MG63 (cell line): ENCODE measurements at places on chromosomes 6 and 20.

DNA sequence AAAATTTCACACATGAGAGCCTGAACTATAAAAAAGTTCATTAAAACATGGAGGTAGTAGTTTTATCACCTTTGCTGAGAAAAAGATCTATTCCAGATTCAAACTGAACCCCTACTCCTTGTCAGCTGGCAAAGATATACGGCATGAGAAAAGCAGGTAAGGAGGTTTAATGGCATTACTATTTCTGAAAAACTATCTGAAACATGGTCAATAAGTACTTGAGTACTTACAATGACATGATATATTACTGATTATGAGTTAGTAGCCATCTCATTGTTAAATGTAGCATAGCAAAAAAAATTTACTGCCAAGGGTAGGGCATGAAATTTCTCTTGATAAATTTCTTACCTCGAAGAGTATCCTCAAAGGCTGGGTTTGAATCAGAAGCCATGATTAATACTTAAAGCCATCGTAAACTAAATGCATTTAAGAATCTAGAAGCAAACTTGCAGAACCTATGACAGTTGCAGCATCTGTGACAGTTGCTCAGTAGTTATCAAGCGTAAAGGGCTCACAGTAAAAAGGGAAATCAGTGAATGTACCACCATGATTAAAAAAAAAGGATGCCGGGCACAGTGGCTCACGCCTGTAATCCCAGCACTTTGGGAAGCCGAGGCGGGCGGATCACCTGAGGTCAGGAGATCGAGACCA is 8.7 kb downstream of the SLC17A5 start:
- no peak for DNase-seq

DNA sequence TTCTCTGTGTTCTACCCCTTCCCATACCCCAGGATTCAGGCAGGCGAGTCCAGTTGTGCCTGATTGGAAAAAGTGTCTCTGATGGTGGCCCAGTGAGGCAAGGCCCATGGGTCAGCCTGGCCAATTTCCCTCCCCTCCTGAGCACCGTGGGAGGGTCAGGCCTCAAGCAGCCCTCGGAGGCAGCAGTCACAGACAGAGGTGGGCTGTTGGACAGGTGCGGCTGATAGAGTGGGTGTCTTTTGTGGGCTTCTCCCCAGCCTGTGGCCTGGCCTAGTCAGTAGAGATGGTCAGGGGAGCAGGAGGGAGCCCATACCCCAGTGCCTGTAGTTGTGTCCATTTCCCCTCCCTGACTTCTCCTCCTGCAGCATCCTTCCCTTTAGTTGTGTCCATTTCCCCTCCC is 8.9 kb downstream of the MYT1 start:
- DNase-seq = no peak

GRCh38 chr6:166308033-166308768 is at the start of gene PRR18:
TSS of gene PRR18 (minus strand) at chr6:166308392. CDS start at chr6:166308142, 250 bp downstream.
- DNase-seq = peak; percentile 21

DNA sequence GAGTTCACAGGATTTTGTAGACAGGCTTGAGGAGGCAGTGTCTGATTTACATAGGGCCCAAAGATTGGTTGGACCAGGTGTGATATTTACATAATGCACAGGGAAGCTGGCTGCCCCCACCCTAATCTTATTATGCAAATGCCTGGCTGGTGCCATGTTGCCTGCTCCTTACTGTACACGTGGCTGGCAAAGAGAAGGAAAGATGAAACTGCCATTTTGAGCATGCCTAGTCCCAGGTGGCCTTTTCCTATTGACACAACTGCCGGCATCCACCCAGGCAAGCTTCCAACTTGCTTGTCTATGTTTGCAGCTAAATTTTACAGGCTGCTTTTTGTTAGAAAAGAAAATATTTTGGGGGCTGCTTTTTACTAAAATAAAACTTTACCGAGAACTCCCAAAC is 174.6 kb downstream of the LMBRD1 start:
- DNase-seq = no peak

DNA sequence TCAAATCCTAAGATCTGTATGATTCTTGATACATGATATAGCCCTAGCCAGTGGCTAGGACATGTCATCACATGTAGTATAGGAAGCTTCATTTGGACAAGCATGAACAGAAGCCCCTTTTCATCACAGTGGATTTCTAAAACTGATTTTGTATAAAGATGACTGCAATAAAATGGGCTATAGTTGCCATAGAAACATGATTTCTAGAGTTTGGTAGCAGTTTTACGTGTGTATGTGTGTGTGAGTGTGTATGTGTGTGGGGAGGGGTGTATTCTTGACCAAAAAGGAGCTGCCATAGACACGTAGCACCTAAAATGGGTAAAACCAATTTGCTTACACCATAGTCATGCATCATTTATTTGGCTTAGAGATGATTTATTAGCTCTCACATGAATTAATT is 200.5 kb upstream of the CNR1 start:
- no peak for DNase-seq

- DNase-seq = peak; percentile 37
Measured at GRCh38 chr6:116572162-116572561, 858 bp downstream of the RWDD1 start.

- no peak for DNase-seq
Measured at GRCh38 chr6:4464638-4465037, 311.6 kb upstream of the CDYL start.

- DNase-seq = no peak
Measured at GRCh38 chr6:127912914-127913313, 12.1 kb upstream of the THEMIS start.
